ENCODE measurements at places on chromosomes 4 and X.

DNA sequence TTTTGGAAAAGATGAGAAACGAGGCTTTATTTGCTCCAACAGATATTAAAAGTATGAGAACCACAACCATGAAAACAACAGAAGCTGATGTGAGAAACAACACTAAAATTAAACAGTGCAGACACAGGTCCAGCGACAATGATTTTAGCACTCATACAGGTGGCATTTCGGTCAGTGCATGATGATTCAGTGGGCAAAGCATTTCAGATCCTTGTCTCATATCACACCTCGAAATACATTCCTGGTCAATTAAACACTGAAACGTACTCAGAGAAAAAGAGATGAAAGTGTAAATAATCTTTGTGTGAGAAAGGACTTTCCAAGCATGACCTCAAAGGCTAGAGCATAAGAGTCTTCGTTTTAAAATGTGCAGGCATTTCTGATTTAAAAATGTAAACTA is 85.2 kb downstream of the ACOX3 start:
- DNase-seq = no peak

- DNase-seq = no peak
Measured at GRCh38 chrX:18582910-18583493, 88.9 kb downstream of the RS1 start.

DNA sequence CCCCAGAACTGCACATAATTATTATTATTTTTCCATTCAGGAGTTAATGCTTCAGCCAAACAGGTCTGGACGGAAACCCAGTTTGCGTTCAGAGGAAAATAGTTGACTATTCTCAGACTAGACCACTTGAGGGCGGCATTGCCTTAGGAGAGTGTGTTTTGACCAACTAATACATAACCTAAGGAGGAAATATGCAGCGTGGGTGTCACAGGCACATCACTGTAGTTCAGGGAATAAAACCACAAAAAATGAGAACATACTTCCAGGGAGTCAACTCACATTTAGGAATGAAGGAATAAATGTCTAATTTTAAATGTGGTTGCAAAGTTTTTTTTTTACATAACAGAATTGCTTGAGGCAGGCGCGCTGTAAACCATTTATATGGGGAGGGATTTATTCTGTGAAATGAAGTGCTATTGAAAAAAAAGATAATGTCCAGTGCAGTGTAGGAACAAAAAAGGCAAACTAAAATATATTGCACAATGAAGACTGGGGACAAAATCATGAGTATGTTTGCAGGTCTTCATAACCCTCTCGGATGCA is 93.3 kb downstream of the SYNPO2 start:
- peak; percentile 71 for DNase-seq

GRCh38 chr4:22372986-22373385 is 142.9 kb downstream of the ADGRA3 start:
- no peak for DNase-seq

- no peak for DNase-seq
Measured at GRCh38 chrX:138771047-138771446, 59.5 kb upstream of the FGF13 start.

- no peak for DNase-seq
Measured at GRCh38 chrX:13471269-13471668, 98.1 kb upstream of the EGFL6 start.

DNA sequence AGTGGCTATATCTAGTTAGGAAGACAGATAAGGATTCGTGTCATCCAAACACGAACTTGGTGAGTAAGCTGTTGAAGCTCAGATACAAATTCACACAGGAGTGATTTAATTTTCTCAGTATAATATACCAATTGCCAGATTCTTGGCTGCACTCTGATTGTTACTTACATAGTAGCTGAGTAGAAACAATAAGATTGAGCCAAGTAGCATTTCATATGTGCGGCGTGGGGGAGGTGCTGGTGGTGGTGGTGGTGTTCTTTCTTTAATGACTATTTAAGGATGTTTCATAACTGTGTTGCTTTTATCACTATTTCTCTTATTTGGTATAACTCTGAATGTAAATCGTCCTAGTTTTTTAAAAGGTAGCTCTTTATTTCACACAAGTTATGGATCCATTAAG is 102.9 kb downstream of the UGT8 start:
- no peak for DNase-seq

DNA sequence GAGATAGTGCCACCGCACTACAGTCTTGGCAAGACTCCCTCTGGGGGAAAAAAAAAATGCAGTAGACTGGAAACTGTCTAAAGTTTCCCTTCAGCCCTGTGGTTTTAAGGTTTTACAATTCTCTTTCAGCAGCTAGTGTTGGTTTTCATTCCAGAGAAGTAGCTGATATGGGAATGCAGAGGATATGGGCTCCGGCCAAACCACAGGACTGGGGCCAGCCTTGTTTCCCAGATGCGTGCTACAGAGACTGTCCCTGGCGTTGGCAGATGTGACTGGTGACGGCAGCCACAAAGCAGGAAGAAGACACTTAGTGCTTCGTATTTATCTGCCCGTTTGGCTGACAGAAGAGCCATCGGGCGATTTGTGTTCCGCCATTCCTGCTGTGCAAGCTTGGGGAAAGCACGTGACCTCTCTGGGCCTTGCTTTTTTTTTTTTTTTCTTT is 43.2 kb downstream of the ZBTB49 start:
- DNase-seq = peak; percentile 69

- DNase-seq = no peak
Measured at GRCh38 chr4:70531981-70532380, 13.6 kb downstream of the AMTN start.

DNA sequence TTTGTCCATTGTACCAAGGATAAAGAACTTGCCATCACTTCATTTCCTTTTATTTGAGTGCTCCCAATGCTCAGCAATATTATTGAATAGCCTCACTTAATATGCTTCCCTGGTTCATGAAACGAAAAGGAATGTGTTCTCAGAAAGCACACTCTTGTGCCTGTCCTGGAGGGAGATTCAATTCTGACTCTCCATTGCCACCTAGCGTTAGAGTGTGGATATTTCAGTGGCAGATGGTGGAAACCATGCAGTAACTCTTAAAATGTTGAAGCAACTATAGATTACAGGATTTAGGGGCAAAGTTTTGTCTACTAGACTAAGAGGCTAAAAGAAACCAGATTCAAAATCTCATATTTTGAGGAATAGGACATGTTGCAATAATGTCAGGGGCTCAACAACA is 36.0 kb downstream of the GAB3 start:
- DNase-seq = no peak

- DNase-seq = no peak
Measured at GRCh38 chr4:82425478-82425877, 4.8 kb downstream of the HNRNPDL start.

DNA sequence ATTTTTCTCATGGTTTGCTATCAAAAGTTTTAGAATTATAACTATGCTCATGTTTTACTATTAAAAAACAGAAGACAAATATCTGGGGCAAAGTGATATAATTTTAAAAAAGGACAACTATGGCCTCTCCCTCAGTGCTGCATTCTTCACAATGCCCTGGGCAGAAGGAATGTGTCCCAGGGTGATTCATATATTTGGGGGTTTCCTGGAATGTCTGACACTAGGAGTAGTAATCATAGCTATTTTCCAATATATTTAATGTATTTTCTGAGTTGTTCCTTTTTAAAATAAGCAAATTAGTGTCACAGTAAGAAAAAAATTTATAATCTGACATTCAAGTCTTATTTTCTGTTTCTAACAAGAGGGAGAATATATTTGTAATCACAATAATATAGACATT is 281.7 kb downstream of the UNC5C start:
- DNase-seq = no peak

DNA sequence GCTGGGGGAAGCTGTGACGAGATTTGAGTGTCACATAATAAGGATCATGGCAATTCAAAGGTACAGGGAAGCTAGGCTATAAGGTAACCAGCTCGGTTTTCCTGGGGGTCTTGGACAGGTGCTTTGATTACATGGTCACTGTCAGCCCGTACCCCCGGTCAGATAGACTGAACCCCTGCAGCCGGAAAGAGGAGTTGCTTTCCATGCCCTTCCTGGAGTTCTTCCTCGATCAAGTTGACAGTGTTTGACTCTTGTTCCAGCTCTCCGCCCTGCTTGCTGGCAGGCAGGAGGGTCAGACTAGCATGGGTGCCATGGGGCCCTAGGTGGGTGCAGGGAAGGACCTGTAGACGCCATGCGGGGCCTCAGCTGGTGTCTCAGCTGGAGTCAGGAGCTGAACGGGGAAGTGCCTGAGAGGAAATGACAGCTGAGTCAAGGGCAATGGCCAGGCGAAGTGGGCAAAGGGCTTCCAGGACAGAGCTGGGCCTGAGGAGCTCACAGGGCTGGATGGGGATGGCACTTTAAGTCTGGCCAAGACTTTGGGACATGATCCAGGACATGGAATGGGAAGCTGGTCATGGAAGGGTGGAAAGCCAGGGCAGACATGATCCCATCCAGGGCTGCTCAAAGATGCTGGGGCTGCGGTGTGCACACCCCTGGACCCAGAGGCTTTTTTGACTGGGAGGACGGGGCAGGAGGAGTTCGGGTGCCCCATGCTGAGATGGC is 1.6 kb downstream of the TMEM187 start:
- peak; percentile 16 for DNase-seq

- DNase-seq = no peak
Measured at GRCh38 chrX:105282077-105282476, 61.6 kb upstream of the TEX13A start.

DNA sequence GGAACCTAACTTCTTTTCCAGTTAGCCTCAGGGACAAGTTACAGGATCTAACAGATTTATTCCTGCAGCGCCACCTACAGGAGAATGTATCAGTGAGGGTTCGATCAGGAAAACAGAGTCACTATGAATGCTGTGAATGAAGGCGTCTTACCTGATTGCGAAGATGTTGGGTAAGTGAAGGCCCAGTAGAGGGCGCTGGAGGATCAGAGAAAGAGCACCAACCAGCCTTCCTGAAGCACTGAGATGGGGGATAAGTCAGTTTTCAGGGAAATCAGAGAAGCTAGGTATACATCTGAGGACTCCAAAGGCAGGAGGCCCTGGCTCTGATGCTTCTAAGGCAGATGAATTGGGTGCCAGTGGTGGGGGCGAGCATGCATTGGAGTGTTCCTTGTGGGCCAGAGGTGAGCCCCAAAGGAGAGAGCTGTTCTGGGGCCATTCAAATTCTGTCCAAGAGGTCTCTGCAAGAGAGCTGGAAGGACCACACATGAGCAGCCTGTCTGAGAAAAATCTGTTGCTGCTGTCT is 169.9 kb upstream of the AADAT start:
- DNase-seq = peak; percentile 83
